ENCODE measurements at places on chromosomes 5 and 9.

DNA sequence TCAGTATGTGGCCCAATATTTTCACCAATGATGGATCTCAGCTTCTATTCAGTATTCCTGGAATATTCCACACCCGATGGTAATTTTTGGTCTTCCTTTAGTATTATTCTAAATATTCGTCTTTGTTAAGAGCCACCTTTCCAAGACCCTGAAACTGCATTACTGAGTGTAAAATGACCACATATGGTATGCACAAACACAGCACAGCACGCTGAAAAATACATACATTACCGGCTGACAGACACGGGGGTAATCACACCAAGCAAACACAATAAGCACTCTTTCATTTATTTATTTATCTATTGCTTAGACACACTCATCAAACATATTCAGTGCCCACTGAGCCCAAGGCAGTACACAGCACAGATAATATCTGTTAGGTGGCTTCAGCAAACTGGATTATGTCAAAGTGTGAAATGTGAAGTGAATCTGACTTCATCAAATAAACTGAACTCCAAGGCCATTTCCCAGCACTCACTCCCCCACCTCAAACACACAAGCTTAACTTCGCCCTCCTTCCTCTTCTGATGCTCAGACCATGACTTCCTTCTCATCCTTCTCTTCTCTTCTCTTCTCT lies 1637.8 kb upstream of the C9orf72 start:
- no peak for DNase-seq

DNA sequence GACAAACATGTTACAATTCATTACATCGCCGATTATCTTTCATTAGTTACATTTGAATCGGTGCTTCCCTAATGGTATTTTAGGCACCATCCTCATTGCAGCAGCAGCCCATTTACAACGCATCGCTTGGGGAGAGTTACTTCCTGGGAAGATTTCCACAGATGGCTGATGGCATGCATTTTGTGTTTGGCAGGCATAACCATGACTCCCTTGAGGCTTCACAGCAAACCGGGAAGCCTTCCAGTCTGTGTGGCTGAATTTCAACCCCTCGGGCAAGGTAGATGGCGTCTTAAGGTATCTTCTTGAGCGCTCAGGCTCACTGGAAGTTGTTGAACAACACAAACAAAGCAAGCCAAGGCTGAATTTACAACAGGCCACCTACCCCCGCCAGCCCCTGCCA lies 1.6 kb upstream of the DNAH5 start:
- DNase-seq = no peak

DNA sequence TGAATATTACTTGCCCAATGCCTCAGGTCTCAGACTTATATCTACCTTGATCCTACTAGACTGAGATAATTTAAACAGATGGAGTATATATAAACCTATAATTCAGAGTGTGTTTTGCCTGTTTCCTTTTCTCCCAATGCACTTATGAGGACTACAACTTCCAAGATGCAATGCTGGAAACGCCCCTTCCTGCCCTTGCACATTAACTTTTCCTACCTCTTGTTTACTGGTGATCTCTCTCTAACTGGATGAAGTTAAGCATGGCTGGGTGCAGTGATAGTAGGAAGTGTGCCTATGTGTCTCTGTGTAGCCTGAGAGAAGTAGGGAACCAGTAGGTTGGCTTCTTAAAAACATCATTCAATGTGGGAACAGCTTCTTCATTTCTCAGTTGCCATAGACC lies 115.2 kb downstream of the SVEP1 start:
- no peak for DNase-seq

DNA sequence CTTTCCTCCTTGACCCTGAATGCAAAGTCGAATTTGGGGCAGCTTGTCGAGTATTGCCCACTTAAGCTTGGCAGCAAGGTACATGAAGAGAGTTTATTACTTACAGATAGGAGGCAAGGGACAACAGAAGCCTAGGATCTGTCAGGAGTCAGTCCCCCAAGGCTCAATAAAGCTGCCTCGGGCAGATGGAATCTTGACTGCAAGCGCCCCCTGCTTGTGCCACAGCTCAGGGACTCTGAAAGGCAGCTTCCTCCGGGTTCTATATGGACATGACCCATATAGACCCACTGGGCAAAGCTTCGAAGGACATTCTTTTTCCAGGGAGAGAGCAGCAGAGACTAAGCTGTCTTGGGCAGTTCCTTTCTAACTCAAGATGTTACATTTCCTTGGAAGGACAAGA lies 971.5 kb downstream of the EFNA5 start:
- DNase-seq = no peak

- DNase-seq = no peak
These were observed 105.4 kb downstream of the DAPK1 start for GRCh38 chr9:87602933-87603643.

DNA sequence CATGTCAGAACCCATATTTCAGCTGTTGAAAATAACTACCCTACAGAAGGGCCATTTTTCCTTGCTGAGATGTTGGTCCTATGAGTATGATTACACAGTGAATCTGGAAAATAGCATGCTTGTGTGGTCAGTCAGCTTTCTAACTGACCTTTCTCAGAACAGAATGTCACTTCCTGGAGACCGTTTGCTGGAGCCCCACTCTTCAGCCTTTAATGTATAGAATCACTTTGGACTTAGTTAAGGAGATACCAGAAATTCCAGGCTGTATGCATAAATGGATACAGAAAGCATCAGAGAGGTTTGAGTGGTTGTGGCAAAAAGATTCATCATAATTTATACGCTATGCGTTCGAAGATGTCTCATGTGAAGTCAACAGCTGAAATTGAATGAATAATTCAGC lies 488.1 kb downstream of the EBF1 start:
- DNase-seq = no peak

DNA sequence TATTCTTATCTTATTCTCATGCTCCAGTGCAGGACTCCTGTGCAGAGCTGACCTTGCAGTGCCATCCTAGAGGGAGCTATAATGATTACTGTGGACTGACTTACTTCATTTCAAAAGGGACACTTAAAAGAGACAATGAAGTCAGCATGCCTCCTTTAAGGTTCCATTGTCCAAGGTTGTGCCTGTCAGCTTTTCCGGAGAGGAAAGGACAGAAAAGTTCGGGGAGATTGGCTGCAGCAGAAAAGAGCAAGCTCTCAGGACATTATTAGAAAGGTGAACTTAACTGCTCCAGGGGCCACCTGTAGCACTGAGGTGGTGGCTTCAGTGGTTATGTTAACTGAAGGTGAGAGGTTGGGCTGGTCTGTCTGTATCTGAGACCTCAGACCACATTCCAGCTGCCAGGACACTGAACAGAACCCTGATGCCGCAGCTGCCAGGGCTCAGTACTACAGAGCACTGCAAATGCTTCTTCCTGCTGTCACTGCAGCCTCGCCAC lies 112.9 kb downstream of the ST8SIA4 start:
- no peak for DNase-seq

DNA sequence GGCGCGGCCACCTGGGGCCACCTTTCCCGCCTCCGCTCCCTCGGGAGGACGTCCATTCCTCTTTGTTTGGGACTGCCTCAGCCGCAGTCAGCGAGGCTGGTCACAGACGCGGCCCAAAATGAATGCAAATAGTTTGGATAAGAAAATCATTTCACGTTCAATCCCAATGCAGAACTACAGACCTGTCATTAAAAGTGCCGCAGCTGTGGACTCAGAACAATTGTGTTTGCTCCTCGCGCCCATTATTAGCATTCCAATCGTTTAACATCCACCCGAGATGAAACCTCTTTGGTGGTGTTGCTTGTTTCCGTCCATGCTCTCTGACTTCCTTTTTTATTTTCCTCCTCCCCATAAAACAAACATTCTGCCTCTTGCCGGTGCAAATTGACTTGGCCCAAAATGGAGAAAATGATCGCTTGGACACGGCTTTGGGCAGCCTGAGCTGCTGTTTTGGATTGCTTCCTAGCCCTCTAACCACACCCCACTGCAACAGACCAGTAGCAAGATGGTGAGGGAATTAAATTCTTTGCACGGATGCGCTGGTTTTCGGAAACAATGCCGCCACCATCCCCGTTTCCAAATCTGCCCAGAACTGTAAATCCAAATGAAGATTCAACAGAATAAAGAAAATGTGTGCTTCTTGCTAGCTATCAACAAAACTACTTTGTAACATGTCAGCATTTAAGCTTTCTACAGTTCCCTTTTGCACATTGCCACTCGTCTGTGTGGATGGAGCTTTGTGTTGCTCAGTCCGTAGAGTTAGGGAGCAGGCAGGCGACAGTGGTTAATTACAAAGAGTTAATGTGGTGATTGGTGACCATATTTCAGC lies 784 bp downstream of the NLN start:
- DNase-seq = no peak

GRCh38 chr9:31372799-31373587 lies 1011.5 kb upstream of the ACO1 start:
- DNase-seq = no peak

DNA sequence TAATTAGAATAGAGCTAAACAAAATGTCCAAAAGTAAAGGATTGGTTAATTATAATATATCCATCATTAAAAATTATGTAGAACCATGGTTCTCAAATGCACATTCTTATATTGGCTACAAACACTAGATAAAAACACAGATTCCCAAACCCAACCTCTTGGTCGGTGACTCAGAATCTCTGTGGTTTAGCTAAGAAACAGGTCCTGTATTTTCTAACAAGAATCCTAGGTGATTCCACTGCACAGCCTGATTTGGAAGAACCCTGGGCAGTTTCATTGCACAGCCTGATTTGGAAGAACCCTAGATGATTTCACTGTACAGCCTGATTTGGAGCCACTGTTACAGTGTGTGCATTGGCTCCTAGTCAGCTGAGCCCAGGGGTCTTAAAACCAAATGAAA lies 67.9 kb downstream of the KIAA1958 start:
- DNase-seq = no peak

GRCh38 chr5:142484821-142485387 lies 160.1 kb upstream of the SPRY4 start:
- DNase-seq = no peak

- no peak for DNase-seq
These were observed 158.7 kb downstream of the NMUR2 start for GRCh38 chr5:152246401-152246800.

GRCh38 chr5:132008961-132009680 lies 2.3 kb downstream of the ACSL6 start:
- DNase-seq = no peak

GRCh38 chr5:90092734-90093133 lies 316.8 kb downstream of the CETN3 start:
- DNase-seq = no peak

DNA sequence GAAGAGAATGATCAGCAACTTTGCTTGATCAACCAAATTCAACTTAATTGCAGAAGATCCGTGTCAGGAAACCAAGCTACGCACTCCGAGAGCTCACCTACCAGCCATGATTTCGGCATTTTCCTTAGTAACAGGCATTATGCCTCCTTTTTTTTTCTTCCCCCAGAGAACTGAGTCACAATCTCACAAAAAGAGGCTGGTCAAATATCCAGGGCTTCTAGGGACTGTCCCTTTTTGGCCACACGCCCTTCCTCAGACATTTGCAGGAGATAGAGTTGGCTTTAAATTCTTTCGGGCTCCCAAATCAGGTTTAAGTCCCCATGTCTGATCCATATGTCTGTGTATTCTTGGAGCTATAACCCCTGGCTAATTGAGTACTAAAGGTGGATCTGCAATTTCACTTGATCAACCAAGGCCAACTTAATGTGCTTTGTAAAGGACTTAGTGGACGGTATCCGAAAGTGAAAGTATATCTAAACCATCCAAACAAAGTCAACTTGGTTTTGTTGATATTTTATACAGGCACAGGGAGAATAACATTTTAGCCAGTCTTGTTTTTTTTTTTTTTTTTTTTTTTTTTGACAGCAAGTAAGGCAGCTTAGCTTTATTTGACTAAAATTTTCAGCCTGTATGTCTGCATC lies 100.8 kb upstream of the TBCA start:
- no peak for DNase-seq

DNA sequence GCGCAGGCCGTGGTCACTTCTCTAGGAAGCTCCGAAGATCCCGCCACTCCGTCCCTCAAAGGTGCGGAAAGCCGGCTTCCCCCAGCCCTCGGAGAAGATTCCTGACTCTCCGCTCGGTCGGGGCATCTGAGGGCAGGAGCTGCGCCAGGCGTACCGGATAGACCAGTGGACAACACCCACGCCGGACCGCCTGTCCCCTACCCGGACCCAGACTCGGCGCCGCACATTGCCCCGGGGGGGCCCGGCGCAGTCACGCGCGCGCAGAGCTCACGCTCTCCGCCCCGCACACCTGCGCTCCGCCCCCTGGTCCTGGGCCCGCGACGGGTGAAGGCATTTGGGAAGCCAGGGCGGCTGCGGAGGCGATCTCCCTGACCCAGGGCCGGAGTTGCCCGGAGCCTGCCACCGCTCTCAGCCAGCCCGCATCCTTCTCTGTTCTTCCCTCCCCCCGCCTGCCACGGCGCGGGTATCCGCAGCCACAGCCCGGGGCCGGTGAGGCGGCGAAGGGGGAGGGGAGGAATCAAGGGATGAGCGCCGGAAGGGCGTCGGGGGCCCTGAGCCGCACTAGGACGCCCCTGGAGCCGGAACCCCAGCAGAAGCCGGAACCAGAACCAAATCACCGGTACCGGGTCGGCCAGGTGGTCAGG lies 448 bp downstream of the RELL2 start:
- peak; percentile 43 for DNase-seq

DNA sequence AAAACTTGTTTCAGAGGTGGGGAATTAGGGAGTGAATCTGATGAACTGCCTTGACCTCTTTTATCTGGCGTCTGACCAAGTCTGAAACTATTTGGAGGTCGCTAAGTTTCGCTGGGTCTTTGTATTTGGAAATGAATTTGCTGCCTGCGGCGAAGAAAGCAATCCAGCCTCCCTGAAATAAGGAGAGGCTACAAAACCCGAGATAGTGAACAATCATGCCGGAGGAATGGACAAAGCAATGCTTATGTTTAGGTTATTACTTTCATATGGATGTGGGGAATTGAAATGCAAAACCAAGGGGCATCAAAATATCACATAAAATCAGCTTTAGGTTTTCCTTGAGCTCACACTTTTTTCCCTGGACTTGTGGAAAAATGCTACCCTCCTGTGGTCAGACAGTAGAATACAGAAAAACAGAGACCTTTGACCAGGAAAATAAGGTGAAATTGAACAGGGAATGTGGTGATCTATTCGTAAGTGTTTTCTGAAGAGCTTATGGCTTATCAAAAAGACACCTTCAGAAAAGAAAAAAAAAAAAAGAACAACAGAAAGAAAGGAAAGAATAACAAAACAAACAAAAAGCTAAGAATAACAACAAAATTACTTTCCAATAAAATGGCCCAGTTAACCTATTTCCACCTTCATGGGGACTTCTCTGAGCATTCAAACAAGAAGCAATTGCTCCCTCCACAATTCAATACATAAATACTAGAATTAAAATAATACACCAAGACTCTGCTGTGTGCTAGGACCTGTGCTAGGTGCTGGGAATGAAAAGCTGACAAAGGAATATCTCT lies 68.6 kb upstream of the DPYSL3 start:
- no peak for DNase-seq

Measured in activated T-cell treated with anti-CD3 and anti-CD28 coated beads for 4 hours (primary cell).